Activated naive CD8-positive, alpha-beta T cell treated with anti-CD3 and anti-CD28 coated beads, Interleukin-2, amount 50 U/mL, for 16 hours (primary cell): ENCODE measurements at places on chromosomes 13 and 19.

- no peak for DNase-seq
Measured at GRCh38 chr13:29489650-29490560, 105.6 kb downstream of the SLC7A1 start.

DNA sequence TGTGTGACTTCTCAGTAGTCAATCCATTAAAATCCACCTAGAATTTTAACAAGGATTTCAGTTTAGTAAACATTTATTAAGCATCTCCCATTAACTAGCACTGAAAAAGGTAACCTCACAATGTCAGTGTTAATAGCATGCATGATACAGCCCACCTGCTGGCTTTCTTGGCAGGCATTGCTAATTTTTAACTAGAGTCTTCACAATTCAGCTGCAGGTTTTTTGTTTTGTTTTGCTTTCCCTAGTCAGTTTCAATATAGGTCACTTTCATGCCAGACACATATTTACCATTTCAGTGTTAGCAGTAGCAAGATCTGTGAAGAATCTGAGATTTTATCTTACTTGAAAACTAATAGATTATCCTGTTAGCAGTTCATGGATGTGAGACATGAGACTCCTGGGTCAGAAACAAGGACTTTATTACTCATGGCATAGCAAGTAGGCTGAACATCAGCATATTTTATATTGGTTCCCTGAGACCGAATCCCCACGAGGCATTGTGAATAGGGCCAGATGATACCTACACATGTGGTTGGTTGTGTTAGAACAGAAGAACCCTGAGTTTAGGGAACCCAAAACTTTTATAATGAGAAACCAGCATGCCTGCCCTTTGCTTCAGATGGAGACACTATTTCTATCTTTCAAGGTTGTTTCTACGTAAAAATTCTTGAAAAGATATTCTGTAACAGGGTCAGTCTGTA lies 198.0 kb upstream of the HTR2A start:
- no peak for DNase-seq

- no peak for DNase-seq
Measured at GRCh38 chr19:35031072-35031881, 1.0 kb downstream of the SCN1B start.

GRCh38 chr13:40464337-40465014 lies 202.0 kb downstream of the FOXO1 start:
- DNase-seq: no peak

- DNase-seq: no peak
Measured at GRCh38 chr19:19514215-19514657, 1.1 kb downstream of the TSSK6 start.

GRCh38 chr13:98056839-98057410 lies 86.0 kb upstream of the FARP1 start:
- DNase-seq: no peak

DNA sequence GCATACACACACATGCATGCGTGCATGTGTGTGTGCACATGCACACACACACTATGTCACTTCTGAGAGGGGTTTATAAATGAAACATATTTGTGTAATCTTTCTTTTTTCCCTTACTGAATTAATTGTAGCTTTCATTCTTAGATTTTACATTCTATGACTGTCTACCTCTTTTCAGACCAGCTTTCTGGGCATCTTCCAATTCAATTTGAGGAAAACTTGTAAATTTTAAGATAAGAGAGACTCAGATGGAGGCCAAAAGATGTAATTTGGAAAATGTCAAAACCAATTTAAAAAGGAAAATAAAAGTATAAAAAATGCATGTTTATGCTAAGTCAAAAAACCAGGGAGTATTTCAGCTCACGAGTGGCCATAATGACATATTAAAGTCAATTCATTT lies 594.5 kb downstream of the OLFM4 start:
- DNase-seq: no peak

- no peak for DNase-seq
Measured at GRCh38 chr13:76667551-76667950, 218.7 kb downstream of the KCTD12 start.

DNA sequence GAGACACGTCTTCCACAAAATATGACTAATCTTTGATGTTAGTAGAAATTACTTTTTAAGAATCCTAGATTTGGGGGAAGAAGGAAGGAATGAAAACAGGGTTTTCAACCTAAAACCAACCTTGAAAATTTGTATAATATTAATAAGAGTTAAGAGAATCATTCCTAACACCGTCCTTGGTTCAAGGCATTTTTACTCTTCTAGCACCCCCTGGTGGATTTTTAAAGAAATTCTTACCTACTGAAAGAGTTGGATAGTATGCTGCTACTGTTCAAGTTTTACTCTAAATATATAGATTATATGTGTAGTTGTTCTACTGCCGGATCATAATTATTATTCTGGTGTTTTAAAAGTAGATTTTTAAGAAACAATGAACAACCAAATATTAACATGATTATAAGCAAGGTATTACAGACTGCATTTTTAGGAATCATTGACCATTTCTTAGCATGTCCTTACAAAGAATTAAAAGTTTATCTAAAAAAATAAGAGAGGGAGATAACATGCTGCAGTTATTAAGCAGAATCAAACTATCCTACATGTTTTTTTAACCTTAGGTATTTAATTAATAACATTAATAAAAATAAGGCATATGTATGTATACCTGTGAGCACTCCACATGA lies 7.4 kb upstream of the SLITRK6 start:
- DNase-seq: no peak

DNA sequence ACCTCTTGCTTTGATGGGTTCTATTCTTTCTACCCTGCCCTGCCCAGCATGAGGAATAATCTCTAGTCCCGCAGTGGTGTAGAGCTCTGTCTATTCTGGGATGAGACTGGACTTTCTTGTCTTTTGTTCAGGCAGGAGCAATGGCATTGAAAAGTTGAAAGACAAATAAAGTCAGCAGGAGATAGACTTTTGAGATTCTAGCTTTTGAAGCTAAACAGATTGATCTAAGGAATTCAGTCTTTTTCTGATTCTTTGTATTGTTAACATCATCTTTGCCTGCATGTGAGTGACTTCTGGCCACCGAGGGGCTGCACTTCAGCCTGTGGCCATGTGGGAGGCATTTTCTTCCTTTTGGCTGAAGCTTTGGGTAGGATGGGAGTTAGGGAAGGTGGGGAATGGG lies 132.4 kb downstream of the MRPL57 start:
- DNase-seq: no peak

- no peak for DNase-seq
Measured at GRCh38 chr19:11291415-11291814, 4.5 kb upstream of the TSPAN16 start.

DNA sequence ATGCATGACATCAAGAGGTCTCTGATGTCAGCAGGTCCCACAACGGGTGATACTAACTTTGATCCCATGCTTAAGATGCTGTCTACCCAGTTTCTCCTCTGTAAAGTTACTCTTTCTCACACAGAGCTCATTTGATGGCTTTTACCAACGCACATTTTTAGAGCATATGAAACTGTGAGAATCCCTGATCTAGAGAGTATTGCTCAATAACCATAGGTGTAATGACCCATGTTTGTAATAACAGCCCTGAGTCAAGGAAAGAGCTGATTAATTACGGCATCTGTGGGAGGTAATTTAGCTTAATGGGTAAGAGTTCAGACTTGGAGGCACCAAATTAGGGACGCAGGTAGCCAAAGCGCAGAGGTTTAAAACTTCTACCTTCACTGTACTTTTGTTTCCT lies 18.0 kb upstream of the IZUMO2 start:
- no peak for DNase-seq

- no peak for DNase-seq
Measured at GRCh38 chr19:50562996-50563395, 5.2 kb downstream of the LRRC4B start.

GRCh38 chr19:1064661-1065605 lies 2.0 kb upstream of the ARHGAP45 start:
- DNase-seq: peak; percentile 51

- no peak for DNase-seq
Measured at GRCh38 chr19:38735257-38735686, 9.0 kb downstream of the CAPN12 start.
